ENCODE measurements at places on chromosomes 12 and 14. TPM values are rescaled to one million over a fixed set of nuclear protein-coding genes. Genes with fewer than 3 reads are reported as not detected.

DNA sequence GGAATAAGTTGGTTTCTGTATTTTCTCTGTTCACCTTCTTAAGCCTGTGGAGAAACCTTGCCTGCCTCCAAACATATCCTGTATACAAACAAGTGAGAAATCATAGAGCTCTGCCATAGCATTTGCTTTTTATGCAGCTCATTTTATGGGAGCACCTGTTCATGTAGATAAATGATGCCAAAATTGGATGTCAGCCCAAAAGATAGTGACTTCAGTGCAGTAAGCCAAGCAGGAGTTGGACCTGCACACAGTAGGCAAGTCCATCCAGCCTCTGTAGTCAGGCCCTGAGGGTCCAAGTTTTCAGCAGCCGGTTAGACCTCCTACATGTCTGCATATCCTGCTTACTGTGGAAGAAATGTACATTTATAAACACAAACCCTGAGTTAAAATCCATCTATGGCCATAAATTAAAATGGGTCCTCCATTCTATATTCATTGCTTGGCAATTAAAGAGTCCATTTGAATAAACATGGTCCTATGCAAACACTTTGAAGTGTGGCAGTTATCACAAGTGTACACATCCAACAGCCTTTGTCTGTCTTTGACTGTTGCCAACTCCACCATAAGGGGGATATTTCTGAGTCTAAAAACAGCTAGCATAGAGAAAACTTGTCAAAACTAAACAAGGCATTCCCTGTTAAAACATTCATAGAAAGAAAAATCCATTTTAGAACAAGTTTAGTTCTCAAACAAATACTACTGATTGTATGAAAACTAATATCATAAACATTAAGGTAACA, 847.8 kb downstream of the RPS29 start:
- DNase-seq, result no peak

DNA sequence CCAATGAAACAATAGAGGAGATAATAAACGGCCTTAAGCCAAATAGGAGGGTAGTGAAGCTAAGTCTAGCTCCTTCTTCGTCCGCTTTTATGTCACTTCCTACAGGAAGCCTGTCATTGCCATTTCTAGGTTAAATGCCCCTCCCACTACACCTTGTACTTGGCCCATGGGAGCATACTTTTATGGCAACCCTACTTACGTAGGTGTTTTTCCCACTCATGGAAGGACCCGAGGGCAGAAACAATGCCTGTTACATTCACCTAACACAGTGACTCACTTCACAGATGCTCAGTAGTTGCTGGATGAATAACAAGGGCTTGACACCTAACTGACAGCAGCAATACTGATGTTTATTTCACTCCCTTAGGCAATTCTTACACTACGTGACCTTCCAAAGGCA, 44.5 kb downstream of the ALKBH1 start:
- no peak for DNase-seq

DNA sequence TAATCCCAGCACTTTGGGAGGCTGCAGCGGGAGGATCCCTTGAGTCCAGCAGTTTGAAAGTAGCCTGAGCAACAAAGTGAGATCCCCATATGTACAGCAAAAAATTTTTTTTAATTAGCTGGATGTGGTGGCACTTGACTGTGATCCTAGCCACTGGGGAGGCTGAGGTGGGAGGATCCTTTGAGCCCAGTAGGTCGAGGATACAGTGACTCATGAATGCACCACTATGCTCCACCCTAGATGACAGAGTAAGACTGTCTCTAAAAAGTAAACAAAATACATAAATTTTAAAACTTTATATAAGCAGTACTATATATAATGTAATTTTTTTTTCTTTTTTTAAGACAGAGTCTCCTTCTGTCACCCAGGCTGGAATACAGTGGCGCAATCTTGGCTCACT, 115.4 kb downstream of the ESR2 start:
- DNase-seq, result no peak

- DNase-seq, result no peak
Observed at GRCh38 chr14:55781046-55781445, 201.0 kb downstream of the KTN1 start.

AVPR1A gene
- not detected for total RNA-seq

All from Caco-2 (cell line).